ENCODE measurements at places on chromosomes 2 and 18.

DNA sequence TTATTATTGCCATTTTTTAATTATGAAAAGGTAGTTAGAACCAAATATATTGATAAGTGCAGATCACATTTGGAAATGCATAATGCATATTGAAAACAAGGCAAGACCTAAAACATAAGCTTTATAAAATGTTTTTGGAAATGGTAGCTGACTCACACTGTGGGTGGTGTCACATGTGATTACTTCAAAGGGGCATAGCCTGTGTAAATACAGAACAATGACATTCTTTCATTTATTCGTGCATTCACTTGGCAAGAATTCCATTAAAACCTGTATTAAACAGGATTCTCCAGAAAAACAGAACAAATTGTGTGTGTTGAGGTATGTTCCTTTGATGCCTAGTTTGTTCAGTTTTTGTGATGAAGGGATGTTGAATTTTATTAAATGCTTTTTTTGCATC is 427.3 kb upstream of the ST6GAL2 start:
- DNase-seq = no peak

DNA sequence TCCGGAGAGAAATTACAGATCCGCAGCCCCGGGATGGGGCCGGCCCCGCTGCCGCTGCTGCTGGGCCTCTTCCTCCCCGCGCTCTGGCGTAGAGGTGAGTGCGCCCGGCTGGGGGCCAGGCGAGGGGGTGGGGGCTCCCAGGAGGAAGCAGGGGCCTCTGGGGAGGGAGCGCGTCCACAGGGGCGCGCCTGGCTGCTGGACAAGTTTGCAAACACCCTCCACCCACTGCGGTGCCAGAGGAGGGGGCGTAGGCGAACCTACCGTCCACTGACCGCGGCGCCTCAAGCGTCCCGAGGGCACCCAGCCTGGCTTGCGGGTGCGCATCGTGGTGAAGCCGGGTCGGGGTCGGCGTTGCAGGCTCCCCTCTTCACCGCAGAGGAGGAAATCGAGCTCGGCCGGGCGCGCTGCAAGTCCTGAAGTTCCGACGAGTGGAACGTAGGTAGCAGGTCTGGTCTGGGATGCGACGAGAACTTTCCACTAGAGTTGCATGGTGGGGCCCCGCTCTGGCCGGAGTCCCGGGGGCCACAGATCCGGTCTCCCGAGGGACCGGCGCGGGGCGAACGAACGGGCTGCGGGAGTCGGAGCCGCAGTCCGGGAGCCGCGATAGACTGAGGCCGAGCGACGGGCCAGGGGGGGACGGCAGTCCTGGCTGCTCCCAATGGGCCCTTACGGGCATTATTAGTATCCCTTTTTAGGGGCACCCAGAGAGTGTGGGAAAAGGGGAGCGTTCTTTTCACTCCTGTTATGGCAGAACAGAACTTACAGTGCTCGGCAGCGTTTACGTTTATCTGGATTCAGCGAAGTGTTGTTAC is 502 bp downstream of the MERTK start:
- DNase-seq = no peak

- DNase-seq = no peak
Measured at GRCh38 chr2:201837824-201838431, 31.6 kb downstream of the CDK15 start.

- DNase-seq = no peak
Measured at GRCh38 chr2:143575340-143575739, 446.1 kb downstream of the ARHGAP15 start.
